Transverse colon (tissue), 4 donors: ENCODE measurements at places on chromosomes 3 and 15. TPM values are rescaled to one million over a fixed set of nuclear protein-coding genes. Genes with fewer than 3 reads are reported as not detected.
A peak's percentile ranks its signal among the peaks of the same experiment; 100 is the strongest.

Gene FGF12
- total RNA-seq, result not detected

Gene ZNF385D
- 0.41 TPM for total RNA-seq

Gene DUOXA2
- not detected for total RNA-seq

Gene CHRD
- 7.0 TPM for total RNA-seq

Gene ENTPD3
- total RNA-seq, result 1.6 TPM

Gene TAGLN3
- 0.68 TPM for total RNA-seq

Gene ADAMTS7
- 4.8 TPM for total RNA-seq

Gene NPAP1
- not detected for total RNA-seq

Gene BUB1B
- total RNA-seq, result 7.1 TPM

Gene LEKR1
- total RNA-seq, result 0.96 TPM

Gene DUOX2
- 3.0 TPM for total RNA-seq

Gene STAC
- total RNA-seq, result not detected

- no peak for DNase-seq
Observed at GRCh38 chr15:74603789-74604705, 11.6 kb upstream of the CLK3 start.

DNA sequence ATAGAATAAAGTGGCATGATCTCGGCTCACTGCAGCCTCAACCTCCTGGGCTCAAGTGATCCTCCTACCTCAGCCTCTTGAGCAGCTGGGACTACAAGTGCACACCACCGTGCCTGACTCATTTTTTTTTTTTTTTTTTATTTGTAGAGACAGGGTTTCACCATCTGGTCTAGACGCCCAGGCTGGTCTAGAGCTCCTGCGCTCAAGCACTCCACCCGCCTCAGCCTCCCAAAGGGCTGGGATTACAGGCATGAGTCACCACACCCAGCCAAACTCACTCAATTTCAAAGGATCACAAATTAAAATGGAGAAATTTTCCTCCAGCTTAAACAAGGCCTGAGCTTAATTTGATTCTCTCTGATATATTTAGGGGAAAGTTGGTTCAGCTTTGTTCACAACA lies 27.3 kb upstream of the NMB start:
- peak; percentile 13 for DNase-seq

GRCh38 chr3:128188956-128189355 lies 35.7 kb downstream of the EEFSEC start:
- DNase-seq, result no peak

- no peak for DNase-seq
Observed at GRCh38 chr15:27535445-27536129, 563.5 kb downstream of the OCA2 start.

DNA sequence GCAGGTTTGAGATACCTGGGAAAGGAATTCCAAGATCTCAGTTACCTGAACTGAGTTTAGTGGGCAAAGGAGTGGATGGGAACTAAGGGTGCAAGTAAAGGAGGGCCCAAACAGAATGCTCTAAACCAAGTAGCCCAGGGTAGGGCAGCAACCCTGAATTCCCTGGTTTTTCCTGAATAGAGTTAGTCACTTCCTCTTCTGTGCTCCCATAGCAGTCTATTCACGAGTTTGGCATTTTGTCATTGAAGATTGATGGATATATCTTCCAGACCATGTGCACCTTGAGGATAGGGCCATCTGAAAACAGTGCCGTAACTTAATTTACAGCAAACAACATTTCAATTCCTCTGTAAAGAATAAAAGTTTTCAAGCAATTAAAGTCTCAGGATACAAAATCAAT lies 18.5 kb upstream of the PTX3 start:
- no peak for DNase-seq

- DNase-seq, result peak; percentile 21
Observed at GRCh38 chr3:189353988-189354889, 182.5 kb downstream of the TPRG1 start.

- peak; percentile 79 for DNase-seq
Observed at GRCh38 chr3:53236112-53236841, 19.5 kb downstream of the TKT start.

GRCh38 chr15:85579957-85580694 lies 199.7 kb downstream of the AKAP13 start:
- peak; percentile 64 for DNase-seq

- DNase-seq, result no peak
Observed at GRCh38 chr15:69422336-69422895, 8.3 kb downstream of the KIF23 start.

- DNase-seq, result no peak
Observed at GRCh38 chr3:32630266-32630665, 54.7 kb upstream of the CNOT10 start.

GRCh38 chr3:153103406-153103945 lies 58.5 kb upstream of the RAP2B start:
- no peak for DNase-seq

DNA sequence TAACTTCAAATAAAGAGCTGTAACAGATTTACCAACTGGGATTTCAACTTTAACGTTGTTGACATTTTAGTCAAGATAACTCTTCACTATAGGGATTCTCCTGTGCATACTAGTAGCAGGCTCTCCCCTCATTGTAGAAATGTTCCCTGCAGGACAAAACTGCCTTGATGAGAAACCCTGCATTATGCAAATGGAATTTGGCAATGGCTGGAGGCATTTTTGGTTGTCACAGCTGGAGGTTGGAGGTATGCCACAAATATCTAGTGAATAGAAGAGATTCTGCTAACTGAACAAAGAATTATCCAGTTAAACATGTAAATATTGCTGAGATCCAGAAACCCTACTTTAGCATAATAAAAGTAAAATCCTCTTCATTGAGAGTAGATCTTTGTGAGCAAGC lies 928.8 kb upstream of the ALCAM start:
- DNase-seq, result no peak

- DNase-seq, result no peak
Observed at GRCh38 chr3:184691397-184692231, 20.2 kb downstream of the MAGEF1 start.

GRCh38 chr3:5732081-5732480 lies 544.6 kb downstream of the EDEM1 start:
- DNase-seq, result no peak

DNA sequence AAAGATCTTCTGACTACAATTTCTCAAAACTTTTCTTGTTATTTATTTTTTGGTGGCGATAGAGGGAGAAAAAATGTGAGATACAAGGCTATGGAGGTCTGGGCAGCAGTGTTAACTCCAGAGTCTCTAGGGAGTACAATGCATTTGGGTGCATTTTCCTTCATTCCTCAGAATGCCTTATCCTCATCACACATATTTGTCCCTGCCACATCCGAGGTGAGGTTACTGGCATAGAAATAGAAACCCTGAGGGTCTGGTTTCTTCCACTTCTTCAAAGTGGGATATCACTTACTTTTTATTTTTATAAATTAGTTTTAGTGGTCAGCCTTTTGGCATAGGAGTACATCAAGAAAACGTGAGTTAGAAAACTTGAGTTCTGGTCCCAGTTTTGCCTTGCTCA lies 150.4 kb downstream of the TIGIT start:
- DNase-seq, result no peak

DNA sequence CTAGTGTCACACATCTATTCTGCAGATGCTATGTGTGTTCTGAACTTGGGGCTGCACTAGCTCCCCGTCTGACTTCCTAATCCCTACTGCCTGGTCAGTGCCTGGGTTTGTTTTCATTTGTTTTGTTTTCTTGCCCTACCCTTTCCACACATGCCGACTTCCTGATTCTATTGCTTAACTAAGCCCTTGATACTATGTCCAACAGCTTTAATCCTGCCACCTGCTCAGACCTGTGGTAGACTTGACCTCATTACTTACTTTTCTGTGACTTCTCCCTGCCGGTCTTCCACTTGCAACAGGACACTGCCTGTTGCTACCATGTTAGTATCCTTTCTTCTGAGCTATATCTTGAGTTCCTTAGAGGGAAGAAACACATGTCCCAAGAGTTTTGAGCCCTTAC lies 39.3 kb upstream of the CEMIP start:
- DNase-seq, result no peak
